Skin of body (tissue), 3 donors: ENCODE measurements at places on chromosomes 11 and 22. TPM values are rescaled to one million over a fixed set of nuclear protein-coding genes. Genes with fewer than 3 reads are reported as not detected.

MS4A6E gene
- not detected for total RNA-seq

SCGB1C1 gene
- not detected for total RNA-seq

MB gene
- total RNA-seq, result 21.4 TPM

DDX25 gene
- total RNA-seq, result 0.20 TPM

OR51B2 gene
- total RNA-seq, result 0.59 TPM

LRRC74B gene
- total RNA-seq, result 0.20 TPM

MYOD1 gene
- total RNA-seq, result 2.3 TPM

OR10D3 gene
- total RNA-seq, result not detected

MUC2 gene
- under 0.01 TPM for total RNA-seq

OR4A5 gene
- total RNA-seq, result not detected

PDE2A gene
- 12.3 TPM for total RNA-seq

GAS2 gene
- total RNA-seq, result 18.9 TPM

MS4A7 gene
- total RNA-seq, result 8.4 TPM

SEC14L2 gene
- 5.1 TPM for total RNA-seq

OR51E2 gene
- 0.10 TPM for total RNA-seq

OR52H1 gene
- 0.59 TPM for total RNA-seq

ADAMTS8 gene
- total RNA-seq, result 1.8 TPM

OR8I2 gene
- not detected for total RNA-seq

HORMAD2 gene
- not detected for total RNA-seq

PHF21A gene
- total RNA-seq, result 26.3 TPM

CHRDL2 gene
- 0.30 TPM for total RNA-seq

DNAJB13 gene
- total RNA-seq, result not detected

CD44 gene
- 319 TPM for total RNA-seq

TP53I11 gene
- total RNA-seq, result 11.1 TPM

CELSR1 gene
- total RNA-seq, result 14.2 TPM

TMEM25 gene
- total RNA-seq, result 8.1 TPM

APOA1 gene
- total RNA-seq, result 1.6 TPM

HTR3B gene
- not detected for total RNA-seq

KIF18A gene
- total RNA-seq, result 8.0 TPM

TMPRSS4 gene
- total RNA-seq, result 2.5 TPM

LAYN gene
- total RNA-seq, result 9.6 TPM

TRIM5 gene
- total RNA-seq, result 19.0 TPM

SNX15 gene
- total RNA-seq, result 8.6 TPM

OR8D4 gene
- 0.30 TPM for total RNA-seq

ALG9 gene
- total RNA-seq, result 34.8 TPM

MYBPC3 gene
- 0.30 TPM for total RNA-seq

TRIM34 gene
- total RNA-seq, result 5.2 TPM

SHANK2 gene
- total RNA-seq, result 8.8 TPM

UCP2 gene
- 22.9 TPM for total RNA-seq

BTG4 gene
- total RNA-seq, result not detected

ATF4 gene
- total RNA-seq, result 125 TPM

EFCAB6 gene
- 2.1 TPM for total RNA-seq

VWCE gene
- 0.49 TPM for total RNA-seq

DEUP1 gene
- 0.59 TPM for total RNA-seq

MOV10L1 gene
- total RNA-seq, result 3.0 TPM

KCNJ1 gene
- total RNA-seq, result 0.10 TPM

COMT gene
- total RNA-seq, result 55.2 TPM

DRD4 gene
- not detected for total RNA-seq
